NCI-H460 (cell line): ENCODE measurements at places on chromosomes 3 and 15. TPM values are rescaled to one million over a fixed set of nuclear protein-coding genes. Genes with fewer than 3 reads are reported as not detected.

- no peak for DNase-seq
These were observed 27.0 kb downstream of the EPHB1 start for GRCh38 chr3:134822090-134822489.

DNA sequence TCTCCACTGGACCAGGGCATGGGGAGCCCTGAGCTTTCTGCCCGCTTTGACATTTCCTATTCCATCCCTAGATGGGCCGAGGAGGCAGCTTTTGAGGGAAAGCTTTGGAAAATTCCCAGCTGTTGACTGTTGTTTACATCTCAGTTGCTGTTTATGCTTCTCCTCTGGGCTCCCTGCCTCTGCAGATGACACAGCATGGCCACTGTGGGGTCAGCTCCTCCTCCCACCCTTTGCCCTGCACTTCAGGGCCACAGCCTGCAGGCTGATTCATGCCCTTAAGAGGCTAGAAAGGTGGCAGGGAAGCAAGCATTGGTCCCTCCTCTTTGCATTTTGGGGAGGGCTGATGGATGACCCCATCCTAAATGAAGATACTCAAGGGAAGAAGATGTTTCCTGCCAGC is 8.5 kb upstream of the CTXND1 start:
- no peak for DNase-seq

DNA sequence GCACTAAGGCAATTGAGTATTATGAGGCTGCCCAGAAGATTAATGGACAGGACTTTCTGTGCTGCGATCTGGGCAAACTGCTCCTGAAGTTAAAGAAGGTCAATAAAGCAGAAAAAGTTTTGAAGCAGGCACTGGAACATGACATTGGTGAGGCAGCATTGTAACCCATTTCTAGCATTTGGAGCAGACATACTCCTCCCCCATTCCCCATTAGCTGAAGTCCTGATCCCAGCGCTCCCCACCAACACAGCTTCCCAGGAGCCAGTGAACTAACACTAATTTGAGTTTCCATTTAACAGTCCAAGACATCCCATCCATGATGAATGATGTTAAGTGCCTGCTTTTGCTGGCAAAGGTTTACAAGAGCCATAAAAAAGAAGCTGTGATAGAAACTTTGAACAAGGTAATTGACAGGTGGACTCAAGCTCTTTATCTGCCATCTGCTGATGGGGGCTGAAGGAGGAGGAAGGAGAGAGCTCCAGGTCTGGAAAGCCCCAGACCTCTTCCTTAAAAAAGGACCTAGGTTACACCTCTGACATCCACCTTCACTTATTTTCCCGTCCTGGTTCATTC is 22.6 kb downstream of the CSRNP1 start:
- no peak for DNase-seq

GRCh38 chr3:31476209-31476608 is 56.5 kb upstream of the STT3B start:
- DNase-seq, result no peak

The GP5 gene
- not detected in 2 replicates for total RNA-seq
